ENCODE measurements at places on chromosomes 5 and 9.

DNA sequence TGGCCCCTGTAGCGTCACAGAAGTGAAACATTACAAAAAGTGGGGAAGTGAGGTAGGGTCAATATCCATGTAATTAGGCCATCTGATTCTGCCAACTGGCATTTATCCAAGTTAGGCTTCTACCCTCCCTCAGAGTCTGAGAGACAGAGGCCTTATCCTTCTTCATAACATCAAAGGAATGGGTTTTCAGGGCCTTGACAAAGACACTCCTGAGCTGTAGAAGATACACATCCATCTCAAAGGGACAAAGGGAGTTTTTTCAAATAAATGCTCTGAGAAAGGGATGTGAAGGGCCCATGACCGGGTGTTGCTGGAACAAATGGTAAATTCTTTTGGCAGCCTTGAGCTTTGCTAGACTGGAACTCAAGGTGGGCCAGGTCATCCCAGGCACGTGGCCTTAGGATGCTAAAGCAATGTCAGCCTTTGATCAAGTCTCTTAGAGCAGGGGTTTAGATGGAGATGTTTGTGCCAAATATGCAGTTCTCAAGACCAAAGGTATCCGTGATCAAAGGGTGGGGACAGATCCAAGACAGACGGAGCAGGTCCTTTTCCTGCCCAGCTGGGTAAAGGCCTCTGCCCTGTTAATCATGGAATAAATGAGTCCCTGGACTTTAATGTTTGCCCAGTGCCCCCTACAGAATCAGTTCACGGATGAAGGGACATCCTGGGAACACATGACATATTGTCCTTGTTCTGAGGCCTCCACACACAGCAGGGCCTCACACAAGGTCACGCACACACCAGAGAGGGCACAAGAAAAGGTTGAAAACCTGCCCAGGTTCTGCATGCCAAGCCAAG, 10.0 kb upstream of the FAM169A start:
- DNase-seq = no peak

DNA sequence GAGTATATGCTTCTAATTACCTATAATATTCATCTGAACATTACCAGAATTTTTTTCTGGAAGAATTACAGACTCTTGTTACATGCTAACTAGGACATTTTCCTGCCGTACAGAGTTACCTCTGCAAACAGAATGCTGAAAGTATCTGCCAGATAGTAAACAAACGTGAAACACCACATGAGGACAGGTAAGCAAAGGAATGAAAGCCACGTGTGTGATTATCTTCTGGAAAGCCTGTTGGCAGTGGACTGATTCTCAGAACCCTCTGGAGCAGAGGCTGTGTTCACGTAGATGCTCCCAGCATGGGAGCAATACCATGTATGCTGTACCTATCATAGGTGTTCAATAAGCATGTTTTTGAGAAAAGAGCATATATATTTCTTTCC, 472.6 kb downstream of the ENC1 start:
- no peak for DNase-seq

GRCh38 chr5:72222521-72222920, 97.5 kb downstream of the MRPS27 start:
- no peak for DNase-seq

GRCh38 chr5:149585910-149586309, 4.6 kb downstream of the ARHGEF37 start:
- no peak for DNase-seq

- no peak for DNase-seq
These were observed 526.9 kb downstream of the BNC2 start for GRCh38 chr9:16343249-16344237.

GRCh38 chr9:4987961-4988421, 2.9 kb downstream of the JAK2 start:
- DNase-seq = peak; percentile 27

DNA sequence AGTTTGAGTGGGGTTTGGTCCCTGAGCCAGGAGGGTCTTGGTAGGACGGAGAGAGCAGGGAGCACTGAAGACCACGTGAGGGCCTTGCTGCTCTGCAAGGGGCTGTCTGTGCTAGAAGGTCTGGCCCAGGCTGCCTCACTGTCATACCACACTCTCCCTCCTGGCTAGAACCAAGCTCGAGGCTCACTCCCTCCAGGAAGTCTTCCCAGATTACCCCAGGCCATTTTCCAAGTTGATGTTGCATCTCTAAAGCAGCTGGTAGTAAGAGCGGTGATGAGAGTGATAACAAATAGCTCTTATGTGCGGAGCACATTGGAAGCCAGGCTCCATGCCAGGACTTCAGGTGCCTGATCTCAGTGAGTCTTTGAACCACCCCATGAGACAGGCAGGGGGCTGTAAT, 6.6 kb downstream of the MYMK start:
- DNase-seq = no peak

GRCh38 chr5:80408484-80409366, 861 bp downstream of the ZFYVE16 start:
- DNase-seq = no peak

- no peak for DNase-seq
These were observed 29.4 kb upstream of the TTLL11 start for GRCh38 chr9:122122468-122122867.

DNA sequence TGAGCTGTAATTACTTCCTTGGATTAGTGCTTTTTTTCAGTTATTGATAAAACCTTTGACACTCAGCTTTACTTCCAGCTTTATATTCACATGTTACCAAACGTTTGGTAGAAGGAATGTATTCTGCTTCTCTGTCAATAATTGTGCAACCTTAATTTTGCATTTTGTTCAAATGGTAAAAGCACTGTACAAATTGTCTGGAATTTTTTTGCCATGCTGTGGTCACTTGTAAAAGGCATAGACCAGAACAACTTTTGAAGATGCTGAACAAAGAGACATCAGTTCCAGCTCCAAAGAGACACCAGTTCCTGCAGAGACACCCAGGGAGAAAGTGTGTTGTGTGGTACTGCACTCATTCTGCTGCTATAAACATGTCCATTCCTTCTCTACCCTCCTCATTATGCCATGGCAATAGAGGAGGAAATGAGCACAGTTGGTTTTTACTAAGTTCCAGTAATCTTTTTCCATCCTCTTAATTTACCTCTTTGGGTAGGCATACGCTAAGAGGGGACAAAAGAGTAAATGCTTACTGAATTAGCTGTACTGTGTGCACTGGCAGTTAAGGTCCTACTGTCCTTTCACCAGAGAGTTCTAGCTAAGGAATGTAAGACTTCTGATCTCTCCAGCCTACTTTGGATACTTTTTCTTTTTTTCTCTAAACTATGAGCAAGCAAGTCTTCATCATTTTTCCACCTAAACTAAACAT, 387.4 kb downstream of the FGF10 start:
- no peak for DNase-seq

All from epithelial cell of proximal tubule (primary cell).